CD4-positive, alpha-beta T cell treated with Interleukin-10 for 1 hour (primary cell): ENCODE measurements at places on chromosomes 2 and 18.

DNA sequence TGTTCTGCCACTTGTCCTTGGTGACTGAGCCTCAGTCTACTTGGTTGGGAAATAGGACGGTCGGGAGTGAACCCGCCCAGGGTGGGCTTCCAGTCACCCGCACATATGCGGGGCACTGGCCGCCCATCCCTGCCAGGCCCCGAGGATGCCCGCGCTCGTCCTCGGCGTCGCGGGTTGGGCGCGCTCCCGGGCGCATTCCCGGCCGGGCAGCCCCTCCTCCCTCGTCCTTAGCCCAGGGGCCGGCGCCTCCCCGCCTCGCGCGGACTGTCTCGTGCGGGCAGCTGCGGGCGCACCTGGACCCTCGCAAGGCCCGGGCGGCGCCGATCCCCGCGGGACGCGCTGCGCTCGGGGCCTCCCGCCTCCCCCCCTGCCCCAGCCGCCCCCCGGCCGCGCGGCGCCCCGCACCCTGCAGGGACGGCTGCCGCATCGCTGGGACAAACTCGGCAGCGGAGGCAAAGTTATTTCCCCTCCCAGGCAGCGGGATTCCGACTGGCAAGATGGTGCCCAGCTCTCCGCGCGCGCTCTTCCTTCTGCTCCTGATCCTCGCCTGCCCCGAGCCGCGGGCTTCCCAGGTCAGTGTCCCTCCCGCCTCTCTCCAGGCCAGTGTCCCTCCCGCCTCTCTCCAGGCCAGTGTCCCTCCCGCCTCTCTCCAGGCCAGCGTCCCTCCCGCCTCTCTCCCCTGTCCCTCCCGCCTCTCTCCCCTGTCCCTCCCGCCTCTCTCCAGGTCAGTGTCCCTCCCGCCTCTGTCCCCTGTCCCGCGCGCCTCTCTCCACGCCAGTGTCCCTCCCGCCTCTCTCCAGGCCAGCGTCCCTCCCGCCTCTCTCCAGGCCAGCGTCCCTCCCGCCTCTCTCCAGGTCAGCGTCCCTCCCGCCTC, at the start of gene FBLN7:
TSS of gene FBLN7 (plus strand) at position 227 of the 874 bp plus-strand sequence. CDS start at position 498, 271 bp downstream.
- no peak for DNase-seq

DNA sequence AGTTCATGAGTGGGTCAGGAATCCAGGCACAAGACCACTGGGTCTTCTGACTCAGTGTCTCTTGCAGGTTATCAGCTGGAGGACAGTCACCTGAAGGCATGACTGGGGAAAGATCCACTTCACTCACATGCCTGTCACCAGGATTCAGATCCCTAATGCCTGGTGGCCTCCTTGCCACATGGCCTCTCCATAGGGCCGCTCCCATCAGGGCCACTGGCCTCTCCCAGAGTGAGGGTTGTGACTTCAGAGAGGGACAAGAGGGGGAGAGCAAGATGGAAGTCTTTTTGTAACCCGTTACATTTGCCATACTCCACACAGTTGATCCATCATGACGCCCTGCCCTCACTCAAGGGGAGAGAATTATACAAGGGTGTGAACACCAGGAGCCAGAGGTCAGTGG, 13.0 kb upstream of the OTOS start:
- DNase-seq, result no peak

- DNase-seq, result no peak
Measured at GRCh38 chr2:26351375-26352090, 4.9 kb upstream of the ADGRF3 start.

DNA sequence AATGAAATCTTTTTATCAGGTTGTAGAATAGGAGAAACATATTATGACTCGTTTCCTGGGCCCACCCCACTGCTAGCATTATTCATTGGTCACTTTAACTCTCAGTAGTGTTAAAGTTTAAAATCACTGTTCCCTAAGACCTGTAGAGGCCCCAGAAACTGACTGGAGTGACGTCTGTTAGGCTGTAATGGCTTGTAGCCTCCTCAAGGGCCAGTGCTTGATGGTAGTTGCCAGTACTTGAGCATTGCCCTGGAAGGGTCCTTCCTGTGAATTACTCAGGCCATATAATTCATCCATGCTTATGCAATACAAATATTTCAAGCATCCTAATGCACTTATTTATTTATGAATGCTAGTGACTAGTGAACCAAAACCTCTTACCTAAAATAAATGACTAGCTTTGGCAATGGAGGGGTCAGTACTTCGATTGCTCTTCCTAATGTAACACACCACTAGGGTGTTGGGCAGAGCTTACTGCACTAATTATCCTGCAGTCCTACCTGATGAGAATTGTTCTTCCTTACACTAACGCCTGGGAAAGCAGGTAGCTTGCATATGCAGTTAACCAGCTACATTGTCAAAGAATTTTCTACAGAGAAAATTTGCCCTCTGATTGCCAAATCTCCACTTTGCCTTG, 31.2 kb downstream of the ARHGAP25 start:
- no peak for DNase-seq

- DNase-seq, result no peak
Measured at GRCh38 chr2:15893689-15894480, 46.5 kb upstream of the MYCN start.

- DNase-seq, result no peak
Measured at GRCh38 chr2:7676714-7677113, 759.5 kb downstream of the RNF144A start.

DNA sequence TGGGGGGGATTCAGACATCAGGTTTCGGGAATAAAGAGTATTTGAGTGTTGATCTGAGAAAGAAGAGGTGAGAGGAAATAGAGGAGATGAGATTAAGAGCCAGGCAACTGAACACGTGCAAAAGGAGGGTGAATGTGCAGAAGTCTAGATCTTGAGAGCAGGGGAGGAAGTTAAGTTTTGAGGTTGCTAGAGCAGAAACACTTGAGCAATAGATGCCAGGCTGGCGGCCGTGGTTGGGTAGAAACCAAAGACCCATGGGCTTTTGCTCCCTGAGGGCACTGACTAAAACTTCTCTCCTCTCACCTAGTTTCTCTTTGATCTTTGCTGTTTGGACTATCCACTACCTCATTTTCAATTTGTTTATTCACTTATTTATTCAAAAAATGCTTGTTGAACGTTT, 116.0 kb downstream of the CDC42EP3 start:
- DNase-seq, result peak; percentile 25

DNA sequence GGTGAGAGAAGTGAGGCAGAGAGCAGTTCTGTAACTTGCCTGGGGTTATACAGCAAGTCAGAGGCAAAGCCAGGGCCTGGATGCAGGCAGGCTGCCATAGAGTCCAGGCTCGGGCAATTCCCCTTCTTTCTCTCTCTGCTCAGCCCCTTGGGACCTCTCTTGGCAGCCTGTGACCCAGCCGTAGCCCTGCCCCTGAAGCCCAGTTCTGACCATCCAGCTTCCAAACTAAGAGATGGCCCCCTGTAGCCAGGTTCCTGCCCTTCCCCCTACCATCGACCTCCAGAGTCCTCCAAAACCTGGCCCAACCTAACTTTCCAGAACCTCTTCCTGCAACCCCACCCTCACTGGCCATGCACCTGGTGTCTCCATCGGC, 201.2 kb downstream of the CTIF start:
- no peak for DNase-seq

GRCh38 chr2:128323555-128323931, 4.9 kb upstream of the HS6ST1 start:
- DNase-seq, result no peak

DNA sequence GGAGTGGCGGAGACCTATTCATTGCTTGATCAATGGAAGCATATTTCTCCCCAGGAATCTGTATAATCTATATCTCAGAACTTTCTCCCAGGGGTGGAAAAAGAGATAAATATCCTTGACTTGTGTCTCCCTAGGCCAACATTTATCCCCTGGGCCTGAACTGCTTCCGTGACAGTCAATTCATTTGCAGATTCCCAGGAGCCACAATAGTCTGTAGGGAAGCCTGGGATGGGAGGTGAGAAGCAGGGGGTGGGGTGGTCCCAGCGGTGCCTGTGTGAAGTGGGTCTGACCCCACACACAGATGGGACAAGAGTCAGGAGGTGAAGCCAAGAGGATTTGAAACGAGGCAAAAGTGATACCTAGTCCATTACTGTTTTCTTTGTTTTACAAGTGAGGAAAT, 166.8 kb downstream of the DPP10 start:
- no peak for DNase-seq

GRCh38 chr18:36366994-36367839, 69.7 kb downstream of the FHOD3 start:
- no peak for DNase-seq

DNA sequence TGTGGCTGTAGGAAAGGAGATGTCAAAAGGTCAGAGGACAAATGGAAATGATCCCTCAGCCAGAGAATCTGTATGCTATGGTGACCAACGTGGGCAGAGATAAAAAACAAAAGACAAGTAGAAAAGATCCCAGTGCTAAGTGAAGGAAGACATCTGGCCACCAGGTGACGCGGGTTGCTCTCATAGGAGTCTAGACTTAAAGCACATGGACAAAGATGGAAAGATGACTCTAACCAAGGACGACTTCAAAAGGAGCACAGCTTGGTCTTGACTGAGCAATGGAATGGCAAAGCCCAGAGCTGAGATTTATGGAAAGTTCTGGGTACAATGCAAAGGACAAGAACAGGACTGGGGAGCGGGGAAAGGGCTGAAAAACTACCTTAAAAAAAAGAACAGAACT, 96.8 kb downstream of the CLIP4 start:
- no peak for DNase-seq

DNA sequence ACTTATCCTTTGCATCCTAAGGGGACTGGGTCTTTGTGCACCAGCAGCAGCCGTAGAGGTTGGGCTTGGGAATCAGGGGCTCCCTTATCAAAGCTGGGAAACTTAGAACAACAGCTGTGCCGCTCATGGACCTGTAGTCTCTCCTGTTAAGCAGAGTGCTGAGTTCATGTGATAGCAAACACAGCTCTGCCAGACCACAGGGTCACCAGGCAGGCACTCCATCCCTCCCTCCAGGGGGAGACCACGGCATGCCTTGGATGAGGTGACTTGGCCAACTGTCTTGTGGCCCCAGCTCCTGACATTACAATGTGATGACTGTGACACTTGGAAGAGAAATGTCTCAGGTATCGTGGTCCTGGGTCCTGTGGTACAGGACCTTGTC, 60.0 kb downstream of the DGKD start:
- DNase-seq, result no peak

DNA sequence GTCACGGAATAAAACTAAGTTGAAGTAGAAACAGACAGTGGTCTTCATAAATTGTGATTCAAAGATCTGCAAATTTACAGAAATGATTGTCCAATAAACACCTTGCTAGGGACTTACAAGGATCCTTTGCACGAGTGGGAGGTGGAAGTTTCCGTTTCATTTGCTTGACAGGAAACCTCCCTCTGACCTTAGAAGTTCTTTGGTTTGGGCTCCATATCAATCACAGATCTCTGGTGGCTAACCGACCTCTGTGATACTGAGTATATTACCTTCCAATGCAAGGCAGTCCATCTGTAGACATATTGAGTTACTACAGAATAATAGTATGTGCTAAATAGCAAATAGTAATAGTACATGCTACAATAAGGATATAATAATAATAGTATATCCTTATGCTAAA, 33.7 kb upstream of the RNF152 start:
- peak; percentile 19 for DNase-seq

- DNase-seq, result no peak
Measured at GRCh38 chr2:20092226-20092900, 40.9 kb upstream of the LAPTM4A start.

DNA sequence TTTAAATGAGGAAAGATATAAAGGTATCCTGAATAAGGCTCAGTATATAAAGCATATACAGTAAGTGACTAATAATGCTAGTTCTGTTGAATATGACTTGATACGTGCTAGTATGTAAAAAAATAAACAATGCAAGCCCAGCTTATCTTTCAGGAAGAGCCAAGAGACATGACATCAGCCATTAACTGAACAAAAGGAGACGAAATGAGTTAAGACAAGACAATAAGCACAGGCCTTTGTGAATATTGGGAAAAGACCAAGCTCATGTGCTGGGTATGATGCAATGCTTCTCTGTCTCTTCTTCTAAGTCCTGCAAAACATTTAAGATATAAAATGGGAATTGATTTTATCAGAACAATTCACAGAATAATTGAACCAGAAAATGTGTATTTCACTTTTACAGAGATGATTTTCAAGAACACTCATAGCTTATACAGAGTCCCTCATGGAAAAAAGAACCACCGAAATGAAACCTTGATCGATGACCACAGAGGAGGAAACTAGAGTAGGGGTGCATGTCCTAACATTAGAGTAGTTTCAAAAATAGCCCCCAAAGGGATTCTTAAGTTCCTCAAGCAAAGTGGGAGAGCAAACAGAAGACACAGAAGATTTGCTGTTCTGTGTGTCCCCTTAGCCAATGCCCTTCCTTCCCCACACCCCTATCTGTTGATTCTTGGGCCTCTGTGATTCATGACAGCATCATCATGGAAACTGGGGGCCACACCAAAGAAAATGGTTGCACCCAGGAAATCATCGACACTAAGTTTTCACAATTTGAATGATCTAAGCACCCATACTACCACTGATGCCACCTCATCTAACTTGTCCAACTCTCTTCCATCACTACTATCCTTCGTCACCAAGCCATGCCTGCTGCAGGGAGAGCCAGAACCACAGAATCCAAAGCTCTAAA, 68.0 kb upstream of the CRIM1 start:
- DNase-seq, result no peak
